ENCODE measurements at places on chromosomes 2 and 18. TPM values are rescaled to one million over a fixed set of nuclear protein-coding genes. Genes with fewer than 3 reads are reported as not detected.

Gene ILKAP
- total RNA-seq = 39.6 TPM

Gene ACVR1
- 21.2 TPM for total RNA-seq

Gene INO80C
- 24.3 TPM for total RNA-seq

Gene AGFG1
- total RNA-seq = 120 TPM

Gene CRYBA2
- not detected for total RNA-seq

Gene MC5R
- not detected for total RNA-seq

Gene TDRD15
- total RNA-seq = not detected

Gene TMEM37
- 1.5 TPM for total RNA-seq

Gene RESP18
- not detected for total RNA-seq

Gene ABHD1
- 0.93 TPM for total RNA-seq

Data from A549 treated with Hydrocortisone at 1 μM for 4 hours (cell line).